Activated T-helper 9 cell treated with anti-CD3 and anti-CD28 coated beads, Interleukin-2, amount 50 U/mL, for 16 hours (primary cell): ENCODE measurements at places on chromosomes 12 and 14.

- no peak for DNase-seq
Observed at GRCh38 chr12:42716491-42716891, 126.9 kb upstream of the PRICKLE1 start.

GRCh38 chr14:36254020-36254624 lies 66.3 kb downstream of the MBIP start:
- no peak for DNase-seq

DNA sequence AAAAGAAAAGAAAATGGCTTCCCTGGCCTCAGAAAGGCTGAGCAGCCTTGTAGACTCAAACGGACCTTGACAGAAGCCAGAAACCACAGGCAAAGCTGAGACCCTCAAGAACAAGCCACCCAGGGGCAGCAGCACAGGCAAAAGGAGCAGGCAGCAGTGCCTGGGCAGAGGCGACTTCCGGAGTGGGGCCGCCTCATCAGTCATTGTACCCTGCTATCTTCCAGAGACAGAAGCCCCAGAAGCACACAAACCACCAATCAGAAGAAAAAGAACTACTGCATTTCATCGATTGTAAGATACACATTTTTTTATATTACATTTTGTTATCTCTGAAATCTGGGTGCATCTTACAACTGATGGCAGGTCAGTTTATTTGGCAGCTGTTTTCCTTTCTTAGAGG lies 58.2 kb upstream of the ZFP36L1 start:
- DNase-seq: no peak

GRCh38 chr14:53260928-53261327 lies 107.8 kb upstream of the DDHD1 start:
- no peak for DNase-seq

GRCh38 chr14:20563971-20564370 lies 3.1 kb upstream of the RNASE9 start:
- DNase-seq: no peak

DNA sequence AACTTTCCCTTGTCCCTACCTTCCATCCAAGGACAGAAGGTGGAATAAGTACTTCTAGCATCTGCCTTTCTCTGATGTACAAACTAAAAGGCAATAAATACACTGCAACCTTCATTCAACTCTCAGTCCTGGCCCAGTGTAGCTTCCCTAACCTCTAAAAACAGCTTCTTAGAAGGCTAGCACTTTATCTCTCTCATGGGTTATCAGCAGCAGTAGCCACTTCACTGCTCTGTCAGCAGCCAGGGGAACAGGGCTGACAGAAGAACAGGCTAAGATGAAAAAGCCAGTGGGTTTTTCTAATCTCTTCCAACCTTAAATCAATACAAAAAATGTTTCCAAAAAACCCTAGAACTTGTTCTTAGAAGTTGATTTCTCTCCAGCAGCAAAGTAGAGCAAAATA lies 13.2 kb downstream of the BAZ2A start:
- DNase-seq: no peak

- no peak for DNase-seq
Observed at GRCh38 chr12:27913999-27914614, 58.4 kb downstream of the PTHLH start.

GRCh38 chr12:93705237-93705636 lies 28.1 kb downstream of the CRADD start:
- DNase-seq: no peak

DNA sequence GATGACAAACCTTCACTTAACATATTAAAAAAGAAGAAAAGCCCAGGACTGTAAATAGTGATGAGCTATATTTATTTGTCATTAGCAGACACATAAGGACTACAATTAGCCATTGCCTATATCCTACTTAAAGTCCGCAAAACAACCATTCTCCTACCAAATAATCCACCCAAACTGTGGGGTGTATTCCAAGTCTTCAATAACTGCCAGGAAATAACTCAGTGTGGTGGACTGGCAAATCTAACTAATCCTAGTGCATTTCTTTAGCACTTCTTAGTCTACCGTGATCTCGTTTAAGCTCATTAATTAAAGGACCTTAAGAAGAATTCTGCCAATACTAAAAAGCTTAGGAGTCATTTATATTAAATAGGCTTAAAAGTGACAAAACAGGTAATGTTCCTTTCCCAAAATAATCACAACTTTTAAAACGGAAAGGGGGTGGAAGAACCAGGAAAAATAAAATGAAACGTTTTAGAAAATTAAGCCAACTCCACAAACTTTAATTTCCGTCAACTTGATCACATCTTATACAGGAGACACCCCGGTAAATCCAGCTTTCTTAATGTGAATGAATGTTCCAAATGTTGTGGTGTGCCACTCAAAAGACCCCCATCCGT lies 1.8 kb downstream of the NOVA1 start:
- no peak for DNase-seq

- no peak for DNase-seq
Observed at GRCh38 chr14:92984896-92985295, 61.9 kb downstream of the CHGA start.

DNA sequence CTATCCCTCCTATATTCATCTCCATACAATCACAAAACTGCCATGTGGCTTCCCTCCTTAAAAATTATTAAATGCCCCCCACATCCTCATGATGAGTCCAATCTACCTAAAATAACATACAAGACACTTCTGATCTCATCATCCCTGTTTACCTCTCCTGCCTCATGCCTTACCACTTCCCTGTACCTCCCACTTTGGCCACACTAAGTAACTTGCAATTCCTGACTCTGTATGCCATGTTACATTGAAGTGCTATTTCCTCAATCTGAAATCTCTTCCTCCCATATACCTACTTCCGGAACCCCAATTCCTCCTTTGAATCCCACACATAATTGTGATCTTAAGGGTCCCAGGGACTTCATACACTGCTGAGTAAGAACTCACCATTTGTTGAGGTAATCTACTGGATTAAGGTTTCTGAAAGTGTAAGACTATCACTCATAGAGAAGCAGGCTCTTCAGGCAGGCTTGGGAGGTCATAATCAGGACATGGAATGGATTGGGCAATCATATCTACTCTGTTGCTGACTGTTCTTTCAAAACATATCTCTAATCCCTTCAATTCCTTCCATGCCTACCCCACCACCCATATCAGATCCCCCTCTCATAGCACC lies 117.6 kb upstream of the PLEKHG7 start:
- DNase-seq: no peak

DNA sequence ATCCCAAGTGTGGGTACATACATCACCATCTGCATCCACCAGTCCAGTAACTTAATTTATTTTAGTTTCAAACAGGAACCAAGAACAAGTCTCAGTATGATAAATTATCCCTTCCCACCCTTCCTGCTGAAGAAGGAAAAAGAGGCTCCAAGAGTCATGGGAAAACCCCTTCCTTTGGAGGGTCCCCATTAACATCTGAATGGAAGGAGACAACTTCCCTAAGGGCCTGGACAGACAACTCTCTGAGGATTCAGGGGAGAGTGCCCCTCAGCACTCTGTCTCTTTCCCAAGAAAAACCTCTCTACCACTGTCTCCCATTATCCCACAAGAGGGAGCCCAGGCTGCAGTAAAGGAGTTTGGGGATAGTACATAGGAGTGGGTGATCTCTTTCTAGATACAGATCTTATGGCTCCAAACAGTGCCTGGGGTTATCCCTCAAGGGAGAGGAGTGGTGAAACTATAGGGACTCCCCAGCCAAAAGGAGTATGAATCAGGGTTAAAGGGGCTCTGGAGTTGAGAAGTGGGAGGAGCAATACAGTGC lies 6.2 kb downstream of the WNT10B start:
- DNase-seq: no peak

- DNase-seq: no peak
Observed at GRCh38 chr12:132488127-132489077, 1.5 kb upstream of the FBRSL1 start.

DNA sequence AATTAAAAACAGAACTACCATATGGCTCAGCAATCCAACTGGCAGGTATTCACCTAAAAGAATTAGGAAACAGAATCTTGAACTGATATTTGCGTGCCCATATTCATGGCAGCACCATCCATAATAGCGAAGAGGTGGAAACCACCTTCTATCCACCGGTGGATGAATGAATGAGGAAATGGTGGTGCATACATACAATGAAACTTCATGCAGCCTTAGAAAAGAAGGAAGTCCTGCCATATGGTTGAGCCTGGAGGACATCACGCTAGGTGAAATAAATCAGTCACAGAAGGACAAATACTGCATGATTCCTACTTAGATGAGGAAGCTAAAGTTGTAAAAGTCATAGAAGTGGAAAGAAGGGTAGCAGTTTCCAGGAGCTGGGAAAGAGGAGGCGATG lies 6.6 kb downstream of the TCL1A start:
- no peak for DNase-seq

DNA sequence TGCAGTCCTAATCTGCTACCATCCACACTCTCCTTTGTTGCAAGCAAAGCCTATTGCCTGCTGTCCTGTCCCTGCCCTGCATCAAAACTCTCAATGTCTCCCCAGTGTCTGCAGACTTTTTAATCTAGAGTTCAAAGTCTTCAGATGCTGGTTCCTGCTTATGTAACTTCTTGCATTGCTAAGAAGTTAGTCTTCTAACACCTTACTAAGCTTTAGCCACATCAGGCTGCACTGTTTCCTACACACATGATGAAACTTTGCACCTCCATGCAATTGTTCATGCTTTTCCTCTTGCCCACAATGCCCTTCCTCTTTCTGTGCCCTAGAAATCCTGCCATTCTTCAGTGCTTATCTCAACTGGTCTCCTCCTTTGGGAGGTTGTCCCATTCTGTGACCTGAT lies 16.2 kb upstream of the DICER1 start:
- DNase-seq: no peak

DNA sequence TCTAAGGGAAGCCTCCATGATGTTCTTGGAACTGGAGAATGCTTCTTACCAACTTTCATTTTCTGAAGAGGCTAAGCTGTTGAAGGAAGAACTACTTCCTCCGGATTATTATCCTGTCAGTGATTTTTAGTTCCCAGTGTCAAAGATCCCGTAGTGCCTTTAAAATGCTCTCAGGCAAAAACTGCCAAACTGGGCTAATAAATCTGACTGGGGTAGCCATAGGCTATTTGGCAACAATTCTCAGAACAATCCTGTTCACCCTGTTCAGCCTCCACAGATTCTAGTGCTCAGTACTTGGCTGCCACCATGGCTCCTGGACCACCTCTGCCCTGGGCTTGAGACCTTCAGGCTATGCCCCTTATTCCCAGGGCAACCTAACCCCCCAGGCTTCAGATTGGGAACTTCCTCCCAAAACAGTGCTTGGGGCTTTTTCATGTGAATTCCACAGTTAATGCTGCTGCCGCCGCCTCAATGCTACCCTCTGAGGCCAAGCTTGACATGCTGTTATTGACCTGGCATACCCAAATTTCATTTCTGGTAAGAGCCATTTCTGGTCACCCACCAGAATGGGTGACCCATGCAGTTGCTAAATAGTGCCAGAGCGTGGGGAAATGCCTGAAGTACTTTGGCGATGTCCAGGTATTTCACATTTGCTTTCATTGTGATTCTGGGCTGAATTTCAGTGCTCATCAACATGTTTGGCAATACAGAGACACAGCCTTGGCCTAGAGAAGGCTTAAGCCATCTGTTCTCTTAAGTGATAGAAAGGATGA lies 110.0 kb upstream of the ARHGAP5 start:
- DNase-seq: no peak

DNA sequence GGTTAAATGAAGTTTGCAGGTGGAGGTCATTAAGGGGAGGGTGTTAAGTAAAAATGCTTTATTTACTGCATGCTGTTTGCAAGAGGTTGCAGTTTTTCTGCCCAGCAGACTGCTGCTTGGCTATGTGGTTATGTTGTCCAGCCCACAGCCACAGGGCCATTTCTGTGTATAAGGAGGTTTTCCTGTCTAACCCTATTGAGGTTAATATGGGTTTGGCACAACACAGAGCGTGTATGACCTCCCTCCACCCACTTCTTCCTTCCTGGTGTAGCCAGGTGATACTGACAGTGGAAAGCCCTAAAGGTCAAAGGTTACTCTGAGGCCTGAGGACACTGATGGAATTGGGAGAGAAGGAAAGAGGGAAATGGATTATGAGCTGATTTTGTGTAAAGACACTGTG lies 253.7 kb upstream of the PWP1 start:
- no peak for DNase-seq

DNA sequence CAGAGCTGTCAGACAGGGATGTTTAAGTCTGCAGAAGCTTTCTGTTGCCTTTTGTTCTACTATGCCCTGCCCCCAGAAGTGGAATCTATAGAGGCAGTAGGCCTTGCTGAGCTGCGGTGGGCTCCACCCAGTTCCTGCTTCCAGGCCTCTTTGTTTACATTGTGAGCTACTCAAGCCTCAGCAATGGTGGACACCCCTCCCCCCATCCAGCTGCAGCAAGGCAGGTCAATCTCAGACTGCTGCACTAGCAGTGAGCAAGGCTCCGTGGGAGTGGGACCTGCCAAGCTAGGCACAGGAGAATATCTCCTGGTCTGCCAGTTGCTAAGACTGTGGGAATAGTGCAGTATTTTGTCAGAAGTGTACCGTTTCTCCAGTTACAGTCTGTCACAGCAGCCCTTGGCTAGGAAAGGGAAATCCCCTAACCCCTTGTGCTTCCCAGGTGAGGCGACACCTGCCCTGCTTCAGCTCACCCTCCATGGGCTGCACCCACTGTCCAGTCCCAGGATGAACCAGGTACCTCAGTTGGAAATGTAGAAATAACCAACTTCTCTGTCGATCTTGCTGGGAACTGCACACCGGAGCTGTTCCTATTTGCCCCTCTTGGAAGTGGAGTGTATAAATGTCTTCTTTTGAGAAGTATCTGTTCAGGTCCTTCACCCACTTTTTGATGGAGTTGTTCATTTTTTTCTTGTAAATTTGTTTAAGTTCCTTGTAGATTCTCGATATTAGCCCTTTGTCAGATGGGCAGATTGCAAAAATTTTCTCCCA lies 213.5 kb upstream of the SLC38A2 start:
- DNase-seq: no peak

GRCh38 chr12:4943067-4943937 lies 33.6 kb downstream of the KCNA1 start:
- no peak for DNase-seq

DNA sequence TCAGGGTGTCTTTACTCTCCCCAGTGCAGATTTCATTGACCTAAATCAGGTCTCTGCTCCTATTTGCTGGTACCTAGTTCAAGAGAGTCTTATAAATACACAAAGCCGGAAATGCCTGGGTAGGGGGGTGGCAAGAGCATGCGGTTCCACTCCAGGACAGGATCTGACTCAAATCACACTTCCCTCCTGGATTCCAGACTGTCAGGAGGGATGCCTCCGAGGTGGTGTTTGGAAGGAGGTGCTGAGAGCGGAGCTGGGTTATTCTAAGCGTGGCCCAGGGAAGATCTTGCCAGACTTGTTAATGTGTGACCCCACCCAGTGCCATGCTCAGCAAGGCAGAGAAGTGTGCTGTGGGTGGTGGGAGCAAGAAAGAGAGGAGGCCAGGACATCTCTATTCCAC lies 49.8 kb downstream of the B4GALNT3 start:
- no peak for DNase-seq

GRCh38 chr14:100696590-100696989 lies 30.1 kb upstream of the DLK1 start:
- DNase-seq: no peak

GRCh38 chr14:83461521-83461920 lies 1927.9 kb upstream of the SEL1L start:
- no peak for DNase-seq
